ENCODE measurements at places on chromosomes 11 and 22.

GRCh38 chr11:6307876-6308275, 12.4 kb downstream of the CAVIN3 start:
- DNase-seq = no peak

GRCh38 chr11:42473106-42473505, 838.7 kb upstream of the API5 start:
- DNase-seq = no peak

- no peak for DNase-seq
Observed at GRCh38 chr22:35477911-35478582, 62.6 kb upstream of the RASD2 start.

GRCh38 chr11:21412652-21413383, 743.4 kb downstream of the NELL1 start:
- no peak for DNase-seq

DNA sequence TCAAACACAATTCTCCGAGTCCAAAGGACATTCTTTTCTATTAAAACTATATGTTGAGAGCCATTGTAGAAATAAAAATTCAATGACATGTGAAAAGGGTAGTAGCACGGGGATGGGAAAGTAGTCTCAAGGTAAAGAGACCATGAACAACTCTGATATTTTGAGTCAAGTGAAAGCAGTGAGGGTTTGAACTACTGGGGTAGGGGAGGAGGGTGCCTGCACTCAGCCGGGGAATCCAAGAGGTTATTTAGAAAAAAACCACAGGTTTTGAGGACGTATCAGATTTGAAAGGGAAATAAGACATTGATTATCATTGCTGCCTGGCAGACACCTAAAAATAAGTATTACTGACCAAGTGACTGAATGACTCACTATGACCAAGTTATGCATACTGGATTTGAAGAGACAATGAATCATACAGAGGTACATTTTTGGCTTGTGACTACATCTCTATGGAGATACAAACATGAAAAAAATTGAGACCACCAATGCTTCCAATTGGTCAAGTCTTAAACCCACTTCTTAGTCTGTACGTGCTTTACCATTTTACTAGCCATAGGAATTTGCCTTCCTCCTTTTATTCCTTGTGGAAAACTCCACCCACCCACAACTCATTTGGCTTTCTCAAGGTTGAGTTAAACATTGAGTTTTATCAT, 2.2 kb upstream of the OR52H1 start:
- no peak for DNase-seq

DNA sequence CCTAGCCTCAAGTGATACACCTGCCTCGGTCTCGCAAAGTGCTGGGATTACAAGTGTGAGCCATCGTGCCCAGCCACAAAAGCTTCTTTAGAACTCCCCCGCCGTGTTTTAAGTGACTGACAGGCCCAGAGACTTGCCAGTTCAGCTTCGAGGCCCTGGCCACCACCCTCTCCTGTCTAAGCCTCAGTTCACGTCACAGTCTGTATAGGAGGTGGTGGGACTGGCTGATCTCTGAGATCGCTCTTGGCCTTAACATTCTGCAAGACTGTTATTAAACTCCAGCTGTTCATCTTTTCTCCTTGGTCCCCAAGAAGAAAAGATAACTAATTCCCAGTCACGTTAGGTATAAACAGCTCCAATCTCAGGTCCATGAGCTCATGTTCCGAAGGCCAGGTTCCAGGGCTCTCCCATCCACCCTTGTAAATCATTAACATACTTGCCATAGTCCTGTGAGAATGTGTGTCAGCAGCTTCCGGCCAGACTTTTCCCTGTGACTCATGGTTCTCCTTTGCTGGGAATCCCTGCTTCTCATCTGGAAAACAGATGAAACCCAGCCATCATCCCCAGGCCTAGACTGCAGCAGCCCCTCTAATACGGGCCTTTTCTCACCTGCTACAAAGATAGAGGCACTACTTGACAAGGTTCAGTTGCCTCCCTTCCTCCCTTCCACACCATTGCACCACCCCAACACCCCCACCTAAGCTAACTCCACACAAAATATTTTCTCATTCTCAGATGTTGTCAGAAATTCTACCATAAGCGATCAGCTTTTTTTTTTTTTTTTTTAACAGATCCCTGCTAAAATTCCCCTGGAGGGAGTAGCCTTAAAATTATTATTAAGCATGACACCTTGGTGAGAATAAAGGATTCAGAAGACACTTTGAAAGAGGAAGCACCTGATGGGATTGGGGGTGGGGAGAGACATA, 5.6 kb upstream of the KIAA0930 start:
- DNase-seq = no peak

GRCh38 chr22:36258701-36259614, 6.0 kb downstream of the APOL1 start:
- no peak for DNase-seq

Data from effector CD4-positive, alpha-beta T cell (primary cell).